CD4-positive, CD25-positive, alpha-beta regulatory T cell (primary cell): ENCODE measurements at places on chromosomes 7 and 10.

DNA sequence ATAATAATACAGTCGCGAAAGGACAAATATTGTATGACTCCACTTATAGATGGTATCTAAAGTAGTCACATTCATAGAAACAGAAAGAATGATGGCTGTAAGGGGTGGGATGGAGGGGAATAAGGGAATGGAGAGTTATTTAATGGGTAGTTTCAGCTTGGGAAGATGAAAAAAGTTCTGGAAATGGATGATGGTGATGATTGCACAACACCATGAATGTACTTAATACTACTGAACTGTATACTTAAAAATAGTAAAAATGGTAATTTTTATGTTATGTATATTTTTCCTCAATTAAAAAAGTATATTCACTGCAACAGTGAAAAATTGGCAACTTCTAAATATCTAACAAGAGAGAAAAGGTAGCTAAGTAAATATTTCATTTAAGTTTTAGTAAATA, 265.8 kb downstream of the EXOC4 start:
- no peak for DNase-seq

GRCh38 chr10:74135452-74135851, 15.2 kb downstream of the AP3M1 start:
- DNase-seq = no peak

- no peak for DNase-seq
These were observed 161.1 kb downstream of the FANK1 start for GRCh38 chr10:126057494-126057893.

- DNase-seq = no peak
These were observed 473.0 kb downstream of the GALNT17 start for GRCh38 chr7:71604818-71605414.

DNA sequence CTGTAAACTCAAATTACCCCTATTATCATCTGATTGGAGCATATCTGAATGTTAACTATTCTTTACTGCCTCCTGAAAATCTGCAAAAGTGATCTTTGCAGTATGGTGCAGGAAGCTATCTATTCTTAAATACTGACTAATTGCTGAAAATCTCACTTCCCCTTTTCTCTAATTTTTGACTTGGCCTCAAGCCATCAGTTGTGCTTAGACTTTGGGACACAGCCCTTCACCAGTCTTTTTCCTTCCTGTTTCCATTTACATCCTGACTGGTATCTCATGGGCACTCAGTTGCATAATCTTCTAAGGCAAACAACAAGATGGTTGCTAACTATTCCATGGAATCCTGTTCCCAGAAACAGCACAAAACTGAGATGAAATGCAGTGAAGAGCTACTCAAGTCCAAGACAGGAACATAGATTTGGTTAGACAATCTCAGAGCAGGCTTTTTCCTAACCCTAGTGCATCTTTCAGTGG, 228.5 kb downstream of the SORCS1 start:
- DNase-seq = no peak
